Colonic mucosa (tissue), 4 donors: ENCODE measurements at places on chromosomes 4 and X.

- no peak for DNase-seq
Measured at GRCh38 chr4:43471950-43472349, 579.4 kb downstream of the GRXCR1 start.

DNA sequence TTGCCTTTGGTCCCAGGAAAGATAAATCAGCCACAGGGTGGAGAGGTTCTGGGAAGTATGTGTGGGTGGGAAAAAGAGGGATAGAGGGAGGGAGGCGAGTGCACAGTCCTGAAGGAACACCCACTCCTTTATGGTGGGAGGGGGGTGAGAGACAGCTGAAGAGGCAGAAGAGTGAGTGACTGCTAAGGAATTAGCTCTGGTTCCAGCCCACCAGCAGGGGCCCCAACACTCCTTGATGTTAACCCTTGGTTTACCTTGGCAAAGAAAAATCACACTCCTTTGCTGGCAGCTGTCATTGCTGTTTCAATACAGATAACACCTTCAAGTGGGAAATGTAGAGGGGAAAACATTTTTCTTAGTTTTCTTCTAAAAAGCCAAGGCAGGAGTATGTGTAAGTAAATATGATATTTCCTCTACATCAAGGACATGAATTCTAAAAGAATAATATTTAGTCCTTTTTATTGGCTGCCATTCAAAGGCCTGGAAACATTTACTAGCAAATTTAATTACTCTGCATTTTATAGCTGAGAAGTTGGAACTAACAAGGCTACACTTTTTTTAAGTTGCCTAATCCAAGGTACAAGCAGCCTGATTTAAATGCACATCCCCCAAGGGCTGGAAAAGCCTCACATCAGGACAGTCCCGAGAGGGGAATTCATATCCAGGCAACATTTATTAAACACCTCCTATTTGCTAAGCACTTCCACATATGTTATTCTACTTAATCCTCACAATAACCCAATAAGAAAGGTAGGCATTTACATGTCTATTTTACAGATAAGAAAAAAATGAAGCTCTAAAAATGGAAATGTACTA is 81.7 kb downstream of the HS6ST2 start:
- DNase-seq, result no peak

DNA sequence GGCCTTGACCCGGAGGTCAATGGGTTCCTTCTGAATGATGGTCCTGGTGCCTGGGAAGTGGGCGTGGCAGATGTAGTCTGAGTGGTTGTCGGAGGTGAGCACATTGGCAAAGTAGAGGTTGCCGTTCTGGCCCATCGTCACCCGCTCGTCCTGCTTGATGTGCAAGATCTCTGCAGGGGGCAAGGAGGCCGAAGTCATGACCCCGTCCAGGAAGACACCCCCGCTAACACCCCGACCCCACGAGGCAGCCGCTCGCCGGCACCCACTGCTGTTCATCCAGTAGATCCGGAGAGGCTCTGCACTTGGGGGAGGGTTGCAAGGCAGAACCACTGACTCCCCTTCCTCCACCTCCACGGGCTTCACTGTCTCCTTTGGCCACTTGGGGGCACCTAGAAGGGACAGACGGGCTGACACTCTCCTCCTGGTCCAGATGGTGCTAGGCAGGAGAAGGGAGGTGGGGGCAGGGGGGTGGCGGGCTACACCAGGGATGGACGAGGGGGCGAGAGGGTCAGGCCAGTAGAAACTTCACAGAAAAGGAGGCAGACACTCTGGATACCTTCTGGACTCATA is 15.1 kb downstream of the L1CAM start:
- DNase-seq, result no peak

- DNase-seq, result no peak
Measured at GRCh38 chrX:115360220-115360781, 70.8 kb downstream of the LUZP4 start.

GRCh38 chr4:602559-602942 is 22.8 kb upstream of the PDE6B start:
- DNase-seq, result peak; percentile 83

DNA sequence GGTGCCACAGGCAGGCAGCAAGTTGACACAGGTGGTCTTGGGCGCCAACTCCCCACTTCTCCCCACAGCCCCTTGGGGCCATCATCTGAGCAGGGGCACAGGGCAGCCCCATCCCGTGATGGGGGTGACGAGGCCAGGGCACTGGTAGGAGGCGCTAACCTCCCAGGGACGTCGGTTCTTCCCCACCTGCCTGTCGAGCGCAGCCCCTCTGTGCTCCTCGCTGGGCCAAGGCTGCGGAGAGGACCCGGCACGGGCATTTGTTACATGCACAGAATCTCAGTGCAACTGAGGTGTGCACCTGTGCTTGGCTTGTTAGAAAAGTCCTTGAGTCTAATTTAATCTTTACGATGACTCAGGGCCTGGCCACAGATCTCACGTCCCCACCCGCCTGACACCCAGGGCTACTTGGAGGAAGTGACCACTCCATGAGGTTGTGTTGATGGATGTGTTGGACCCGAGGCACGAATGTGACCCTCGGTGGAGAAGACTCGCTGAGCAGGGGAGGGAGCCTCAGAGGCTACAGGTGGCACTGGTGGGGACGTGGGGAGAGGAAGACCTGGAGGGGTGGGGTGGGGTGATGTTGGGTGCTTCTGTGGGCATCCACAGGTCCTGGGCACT is 3.1 kb upstream of the SH3TC1 start:
- no peak for DNase-seq

DNA sequence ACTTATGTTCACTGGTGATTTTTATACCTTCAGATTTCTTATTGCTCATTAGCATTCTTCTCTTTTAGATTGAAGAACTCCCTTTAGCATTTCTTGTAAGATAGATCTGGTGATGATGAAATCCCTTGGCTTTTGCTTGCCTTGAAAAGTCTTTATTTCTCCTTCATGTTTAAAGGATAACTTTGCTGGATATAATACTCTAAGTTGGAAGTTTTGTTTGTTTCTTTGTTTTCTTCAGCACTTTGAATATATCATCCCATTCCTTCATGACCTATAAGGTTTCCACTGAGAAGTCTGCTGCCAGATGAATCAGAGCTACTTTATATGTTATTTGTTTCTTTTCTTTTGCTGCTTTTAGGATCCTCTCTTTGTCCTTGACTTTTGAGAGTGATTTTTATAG is 18.5 kb downstream of the CC2D2A start:
- DNase-seq, result no peak

DNA sequence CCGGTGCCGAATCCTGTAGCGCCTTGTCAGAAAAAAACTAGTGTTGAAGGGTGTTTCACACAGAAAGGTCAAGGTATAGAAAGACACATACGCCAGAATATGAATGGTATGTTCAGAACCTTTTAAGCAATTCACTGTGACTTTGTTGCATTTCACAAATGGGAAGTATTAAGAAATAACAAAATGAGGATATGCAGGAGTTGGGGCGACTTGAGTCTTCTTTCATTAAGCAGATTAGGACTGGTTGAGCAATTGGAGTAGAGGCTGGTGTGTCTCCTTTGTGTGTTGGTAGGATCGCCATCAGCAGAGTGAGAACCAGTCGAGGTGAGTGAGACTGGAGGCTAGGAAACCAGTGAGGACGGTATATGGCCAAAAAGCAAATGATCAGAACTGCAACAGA is 1454.5 kb upstream of the TENM3 start:
- DNase-seq, result no peak

GRCh38 chr4:8435656-8436121 is 4.8 kb downstream of the ACOX3 start:
- DNase-seq, result no peak

DNA sequence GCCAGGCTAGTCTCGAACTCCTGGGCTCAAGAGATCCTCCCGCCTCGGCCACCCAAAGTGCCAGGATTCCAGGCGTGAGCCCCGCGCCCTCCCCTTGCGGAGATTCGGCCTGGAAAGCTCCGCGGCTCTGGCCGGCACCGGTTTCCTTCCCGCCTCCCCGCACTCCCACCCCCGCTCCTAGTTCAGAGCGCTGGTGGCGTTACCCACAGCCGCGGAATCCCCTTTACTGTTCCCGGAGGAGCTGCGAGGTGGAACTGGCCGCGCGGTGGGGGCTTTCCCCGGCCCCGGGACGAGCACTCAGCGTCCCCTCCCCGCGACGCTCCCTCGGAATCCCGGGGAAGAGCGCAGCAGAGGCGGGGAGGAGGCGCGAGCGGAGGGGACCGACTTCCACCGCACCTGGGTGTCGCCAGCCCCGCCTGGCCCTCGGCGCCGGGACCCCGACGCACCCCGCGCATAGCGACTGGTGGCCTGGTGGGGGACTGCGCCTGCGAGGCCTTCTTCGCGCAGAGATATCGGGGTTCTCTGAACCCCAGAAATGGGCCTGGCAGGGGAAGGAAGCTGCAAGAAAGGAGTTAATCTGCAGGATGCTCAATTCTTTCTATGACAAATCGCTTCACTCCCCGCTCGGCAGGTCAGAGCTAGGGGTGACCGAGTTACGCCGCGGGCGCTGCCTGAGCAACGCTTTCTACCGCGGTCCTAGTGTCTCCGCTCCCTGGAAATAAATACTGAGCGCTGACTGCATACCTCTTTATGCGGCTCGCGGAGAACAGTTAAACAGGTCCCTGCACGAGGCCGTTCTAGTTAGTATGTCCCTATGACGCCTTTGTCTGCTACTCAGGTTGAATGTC is 14.6 kb upstream of the SLC25A4 start:
- no peak for DNase-seq

GRCh38 chr4:94412019-94412657 is 39.6 kb upstream of the PDLIM5 start:
- DNase-seq, result no peak

DNA sequence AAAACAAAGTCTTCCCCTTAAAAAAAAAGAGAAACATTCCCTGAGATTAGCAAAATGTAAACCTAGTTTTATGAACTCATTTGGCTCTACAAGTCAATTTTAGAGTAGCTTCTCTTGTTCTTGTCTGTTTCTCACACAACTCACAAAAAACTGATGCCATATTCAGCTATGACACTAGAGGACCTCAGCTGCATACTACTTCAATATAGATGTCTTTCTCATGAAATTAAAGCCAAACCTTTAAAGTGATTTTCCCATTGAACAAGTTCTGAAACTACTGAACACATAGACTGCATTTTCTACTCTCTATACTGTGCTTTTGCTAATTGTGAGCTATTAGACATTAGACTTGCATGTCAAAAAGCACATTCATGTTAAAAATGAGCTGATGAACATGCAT is 49.8 kb downstream of the TBCK start:
- no peak for DNase-seq

DNA sequence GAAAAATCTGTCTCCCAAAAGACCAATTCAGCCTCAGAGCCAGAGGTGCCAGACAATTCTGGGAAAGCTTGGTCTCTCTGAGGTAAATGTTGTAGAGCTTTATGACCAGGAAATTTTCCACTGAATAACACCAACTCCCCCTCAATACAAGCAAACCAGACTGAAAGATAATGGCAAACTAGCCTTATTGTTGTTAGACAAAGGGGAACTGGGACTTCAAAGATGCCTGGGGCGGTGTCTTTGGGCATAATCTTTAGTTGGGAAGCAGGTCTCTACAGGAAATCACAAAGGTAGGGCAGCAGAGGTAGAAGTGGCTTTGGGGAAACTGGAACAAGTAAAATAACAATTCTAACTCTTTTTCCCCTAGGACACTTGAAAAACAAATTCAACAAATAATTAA is 12.0 kb downstream of the COL4A6 start:
- DNase-seq, result no peak

GRCh38 chr4:76866641-76867040 is 31.3 kb downstream of the SOWAHB start:
- DNase-seq, result no peak

GRCh38 chrX:141405486-141405852 is 163.2 kb upstream of the SPANXC start:
- no peak for DNase-seq

DNA sequence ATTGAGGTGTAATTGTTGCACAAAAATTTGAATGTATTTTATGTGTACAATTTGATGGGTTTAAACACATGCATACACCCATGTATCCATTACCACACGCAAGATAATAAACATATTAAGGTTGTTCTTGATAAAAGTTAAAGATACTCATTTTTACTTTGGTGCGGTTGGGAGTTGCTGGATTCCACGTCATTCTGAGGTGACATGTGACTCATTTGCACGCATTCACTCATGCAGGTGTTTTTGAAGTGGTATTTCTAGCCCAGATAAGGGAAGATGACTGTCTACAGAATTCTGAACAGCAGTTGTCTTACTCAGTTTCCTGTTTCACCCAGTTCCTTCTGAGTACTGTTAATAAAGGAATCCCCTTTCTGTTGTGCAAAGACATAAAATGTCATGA is 142.0 kb downstream of the RTL3 start:
- no peak for DNase-seq

DNA sequence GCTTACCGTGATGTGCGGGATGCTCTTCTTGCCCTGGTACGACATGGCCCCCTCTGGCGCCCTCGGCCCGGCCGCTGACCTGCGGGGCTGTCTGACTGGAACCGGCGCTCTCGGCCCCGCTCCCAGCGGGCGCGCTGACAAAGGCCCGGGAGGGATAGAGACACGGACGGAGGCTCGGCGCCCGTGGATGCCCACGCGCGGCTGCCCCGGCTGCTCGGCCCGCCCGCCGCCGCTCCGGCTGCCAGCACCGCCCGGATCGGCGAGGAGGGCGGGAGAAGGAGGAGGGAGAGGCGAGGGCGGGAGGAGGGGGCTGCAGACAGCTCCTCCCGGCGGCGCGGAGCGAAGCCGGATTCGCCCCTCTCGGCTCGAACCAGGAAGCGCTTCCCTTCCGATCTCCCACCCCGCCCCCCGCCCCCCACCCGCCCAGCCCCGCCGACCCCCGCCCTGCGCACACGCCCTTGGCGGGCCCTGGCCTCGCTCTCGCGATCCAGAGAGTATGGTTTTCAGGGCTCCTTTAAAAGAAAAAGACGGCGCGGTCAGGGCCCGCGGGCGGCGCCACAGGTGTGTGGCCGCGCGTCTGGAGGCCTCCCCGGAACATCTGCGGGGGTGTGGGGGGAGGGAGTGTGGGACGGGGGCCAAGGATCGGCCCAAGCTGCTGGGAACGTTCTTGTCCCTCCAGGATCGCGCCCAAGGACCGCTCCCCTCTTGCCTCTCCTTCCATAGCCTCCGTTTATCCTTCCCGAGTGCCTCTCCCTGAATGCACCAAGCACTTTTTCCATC is 4.5 kb downstream of the CRMP1 start:
- DNase-seq, result no peak

GRCh38 chrX:55715847-55716246 is 1.7 kb upstream of the RRAGB start:
- DNase-seq, result no peak

GRCh38 chrX:27583976-27584375 is 6.2 kb upstream of the DCAF8L2 start:
- no peak for DNase-seq

DNA sequence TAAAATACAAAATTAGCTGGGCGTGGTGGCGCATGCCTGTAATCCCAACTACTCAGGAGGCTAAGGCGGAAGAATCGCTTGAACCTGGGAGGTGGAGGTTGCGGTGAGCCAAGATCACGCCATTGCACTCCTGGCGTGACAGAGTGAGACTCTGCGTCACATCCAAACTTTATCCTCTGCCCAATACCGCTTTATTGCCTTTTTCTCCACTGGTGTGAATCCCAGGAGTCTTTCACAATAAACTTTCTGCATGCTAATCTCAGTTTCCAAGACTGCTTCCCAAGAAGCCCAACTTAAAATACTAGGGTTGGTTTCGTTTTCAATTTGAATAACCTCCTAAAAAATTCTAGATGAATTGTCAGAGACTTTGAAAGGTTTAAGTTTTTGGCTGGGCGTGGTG is 27.2 kb upstream of the DHX15 start:
- DNase-seq, result no peak
